ENCODE measurements at places on chromosomes 6 and 20.

GRCh38 chr6:3918469-3918868 lies 69.3 kb downstream of the FAM50B start:
- DNase-seq: no peak

DNA sequence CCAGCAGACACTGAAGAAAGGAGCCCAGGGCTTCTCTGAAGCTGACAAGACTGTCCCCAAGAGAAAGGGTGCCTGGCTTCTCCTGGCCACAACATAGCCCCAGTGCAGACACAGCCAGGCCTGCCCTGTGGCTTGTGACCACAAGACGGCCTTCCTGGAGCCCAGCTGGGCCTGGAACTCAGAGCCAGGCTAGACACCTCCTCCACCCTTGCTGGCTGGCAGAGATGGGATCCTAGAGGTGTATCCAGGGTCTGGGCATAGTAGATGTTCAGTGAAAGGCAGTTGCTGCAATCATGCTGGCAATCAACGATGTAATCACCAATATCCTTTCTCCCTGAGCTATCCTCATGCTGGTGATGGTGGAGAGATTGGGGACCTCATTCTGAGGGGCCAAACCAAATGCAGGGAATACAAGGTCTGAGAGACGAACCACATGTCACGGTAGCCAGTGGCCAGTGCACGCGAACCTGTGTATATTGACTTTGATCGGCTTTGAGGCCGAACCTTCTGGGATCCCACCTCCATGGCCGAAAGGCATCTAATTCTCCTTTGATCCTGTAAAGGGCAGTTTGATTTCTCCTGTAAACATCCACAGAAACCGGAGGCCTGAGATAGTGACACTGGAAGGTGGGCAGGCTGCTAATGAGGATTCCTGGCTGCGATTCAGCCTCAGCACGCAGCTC lies 115.2 kb downstream of the PSMB1 start:
- no peak for DNase-seq

DNA sequence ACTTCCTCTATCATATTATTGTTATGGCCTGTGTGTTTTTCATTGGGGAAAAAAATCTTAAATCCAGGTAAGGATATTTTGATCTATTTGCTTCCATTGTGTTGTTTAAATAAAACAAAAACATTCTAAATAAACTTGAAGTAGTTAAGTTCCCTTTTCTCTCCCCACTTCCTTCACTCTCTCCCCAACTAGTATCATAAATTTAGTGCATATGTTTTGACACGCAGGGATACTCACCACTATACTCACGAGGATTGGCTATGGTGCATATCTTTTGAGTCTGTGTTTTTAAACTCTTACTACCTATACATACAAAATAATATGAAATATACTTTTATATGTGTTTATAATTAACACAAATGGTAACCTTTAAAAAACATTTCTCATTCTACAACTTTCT lies 5.2 kb downstream of the TTLL9 start:
- DNase-seq: no peak

GRCh38 chr6:124237911-124238310 lies 434.2 kb downstream of the NKAIN2 start:
- no peak for DNase-seq

DNA sequence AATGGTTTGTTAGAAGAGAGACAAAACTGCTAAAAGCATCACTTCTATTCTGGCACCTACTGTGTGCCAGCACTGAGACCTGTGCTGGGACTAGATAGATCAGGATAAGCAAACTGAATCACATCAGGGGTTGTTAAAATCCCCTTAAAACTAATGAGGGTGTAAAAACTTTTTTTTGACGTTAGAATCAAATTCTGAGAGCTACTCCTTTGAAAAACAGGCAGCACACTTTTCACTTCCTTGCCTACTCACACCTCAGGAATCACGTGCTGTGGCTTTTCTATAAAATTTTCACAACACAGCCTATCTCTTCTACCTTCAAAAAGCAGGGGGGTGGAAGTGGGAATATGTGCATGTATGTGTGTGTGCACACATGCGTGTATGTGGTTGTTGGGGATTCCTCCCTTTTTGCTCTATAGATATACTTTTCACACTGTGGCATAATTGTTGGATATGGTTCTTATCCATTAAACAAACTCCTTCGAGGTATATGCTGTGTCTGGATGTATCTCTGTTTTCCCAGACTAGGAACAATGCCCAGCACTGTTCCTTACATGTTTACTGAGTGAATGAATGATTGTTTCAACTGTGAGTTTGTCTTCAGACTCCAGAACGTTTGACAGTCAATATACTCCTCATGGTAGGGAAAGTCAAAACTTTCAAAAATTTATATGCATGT lies 105.4 kb downstream of the FYN start:
- DNase-seq: no peak

Data from ELF-1 (cell line).